ENCODE measurements at places on chromosomes 6 and 20.
A peak's percentile ranks its signal among the peaks of the same experiment; 100 is the strongest.

DNA sequence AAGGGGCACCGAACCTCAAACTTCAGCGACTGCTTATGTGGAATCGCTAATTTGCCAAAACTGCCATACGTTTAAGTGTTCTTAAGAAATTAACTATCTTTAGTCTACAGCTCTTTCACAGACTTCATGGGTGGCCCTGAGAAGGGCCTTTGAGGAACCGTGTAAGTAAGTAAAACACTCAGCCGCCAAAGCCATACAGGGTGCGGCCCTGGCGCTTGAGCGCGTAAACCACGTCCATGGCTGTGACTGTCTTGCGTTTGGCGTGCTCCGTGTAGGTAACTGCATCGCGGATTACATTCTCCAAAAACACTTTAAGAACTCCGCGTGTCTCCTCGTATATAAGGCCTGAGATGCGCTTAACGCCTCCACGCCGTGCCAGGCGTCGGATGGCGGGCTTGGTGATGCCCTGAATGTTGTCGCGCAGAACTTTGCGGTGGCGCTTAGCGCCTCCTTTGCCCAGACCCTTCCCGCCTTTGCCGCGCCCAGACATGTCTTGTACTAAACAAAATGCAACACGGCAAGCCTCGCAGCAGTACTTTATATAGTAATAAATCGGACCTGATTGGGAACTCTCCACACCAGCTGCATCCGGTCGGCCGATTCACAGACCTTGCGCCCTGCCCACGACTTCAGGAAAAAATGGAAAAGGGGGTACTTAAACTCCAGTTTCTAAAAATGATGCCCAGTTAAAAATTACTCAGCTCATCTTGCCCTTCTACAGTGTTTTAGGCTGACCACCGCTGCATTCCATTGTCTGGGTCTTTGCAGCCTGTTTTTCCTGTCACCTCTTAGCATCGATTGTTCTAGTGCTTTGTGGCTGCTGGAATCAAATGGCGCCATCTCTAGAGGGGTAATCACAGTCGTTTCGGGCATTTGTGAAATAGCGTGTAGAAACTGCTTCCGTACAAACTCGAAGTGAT lies 38.9 kb downstream of the OR2B2 start:
- no peak for DNase-seq

- DNase-seq, result no peak
These were observed 74.1 kb downstream of the FAM83B start for GRCh38 chr6:54920628-54921027.

GRCh38 chr6:129014302-129014701 lies 131.4 kb downstream of the LAMA2 start:
- no peak for DNase-seq

DNA sequence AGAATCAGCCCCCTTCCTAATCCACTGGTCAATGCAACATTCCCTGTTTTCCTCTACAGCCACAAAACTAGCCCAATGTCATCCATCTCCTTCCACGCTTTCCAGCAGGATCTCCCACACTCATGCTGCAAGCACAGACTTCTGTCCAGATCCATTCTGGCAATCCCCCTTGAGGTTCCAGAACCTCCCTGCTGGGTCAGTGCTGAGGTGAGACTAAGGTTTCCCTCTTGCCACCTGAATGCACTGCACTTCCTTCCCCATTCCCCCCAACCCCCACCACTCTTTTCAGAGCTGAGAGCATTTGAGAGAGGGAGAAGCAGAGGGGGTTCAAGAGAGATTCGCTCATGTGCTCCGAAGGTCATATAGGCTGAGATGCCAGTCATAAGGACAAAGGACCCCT lies 43.9 kb downstream of the EBF4 start:
- no peak for DNase-seq

DNA sequence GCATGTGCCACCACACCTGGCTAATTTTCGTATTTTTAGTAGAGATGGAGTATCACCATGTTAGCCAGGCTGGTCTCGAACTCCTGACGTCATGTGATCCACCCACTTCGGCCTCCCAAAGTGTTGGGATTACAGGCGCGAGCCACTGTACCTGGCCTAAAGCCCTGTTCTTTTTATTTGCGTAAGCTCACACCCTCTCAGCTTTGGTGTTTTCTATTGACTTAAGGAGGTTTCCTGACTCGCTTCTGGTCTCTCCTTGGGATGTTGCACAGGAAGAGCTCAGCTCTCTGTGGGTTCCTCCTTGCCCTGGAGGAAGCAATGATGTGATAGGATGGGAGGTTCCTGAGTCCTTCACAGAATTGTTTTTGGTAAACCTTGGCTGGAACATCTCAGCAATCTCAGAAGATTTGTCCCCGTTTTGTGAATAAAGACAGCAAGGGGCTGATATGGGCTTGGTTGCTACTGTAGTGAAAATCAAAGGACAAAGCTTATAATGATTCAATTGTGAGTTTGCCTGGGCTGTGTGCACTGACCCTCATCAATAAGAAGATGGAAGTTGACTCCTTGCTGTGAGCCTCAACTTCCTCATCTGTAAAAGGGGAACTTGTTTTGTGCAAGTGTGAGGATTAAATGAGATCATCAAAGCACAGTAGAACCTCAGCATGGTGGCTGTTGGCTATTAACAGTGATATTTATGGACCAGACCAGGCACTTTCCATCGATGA lies 27.0 kb downstream of the TOX2 start:
- DNase-seq, result no peak

- no peak for DNase-seq
These were observed 185.0 kb downstream of the AIG1 start for GRCh38 chr6:143245656-143246055.

GRCh38 chr20:6637160-6637579 lies 130.3 kb upstream of the BMP2 start:
- no peak for DNase-seq

- no peak for DNase-seq
These were observed 595 bp upstream of the SRF start for GRCh38 chr6:43170417-43170930.

GRCh38 chr6:149895833-149896271 lies 2.1 kb downstream of the RAET1E start:
- DNase-seq, result no peak

GRCh38 chr6:31690231-31691077 lies 9.6 kb upstream of the LY6G5C start:
- DNase-seq, result no peak

GRCh38 chr20:22805219-22805618 lies 220.8 kb upstream of the FOXA2 start:
- peak; percentile 24 for DNase-seq

- DNase-seq, result no peak
These were observed 1.0 kb upstream of the VGLL2 start for GRCh38 chr6:117264369-117264691.

GRCh38 chr6:154537511-154538325 lies 27.2 kb upstream of the CNKSR3 start:
- no peak for DNase-seq

- DNase-seq, result no peak
These were observed 13.2 kb downstream of the DSP start for GRCh38 chr6:7554533-7555275.

- DNase-seq, result no peak
These were observed 10.6 kb downstream of the RPS10 start for GRCh38 chr6:34414999-34415858.

DNA sequence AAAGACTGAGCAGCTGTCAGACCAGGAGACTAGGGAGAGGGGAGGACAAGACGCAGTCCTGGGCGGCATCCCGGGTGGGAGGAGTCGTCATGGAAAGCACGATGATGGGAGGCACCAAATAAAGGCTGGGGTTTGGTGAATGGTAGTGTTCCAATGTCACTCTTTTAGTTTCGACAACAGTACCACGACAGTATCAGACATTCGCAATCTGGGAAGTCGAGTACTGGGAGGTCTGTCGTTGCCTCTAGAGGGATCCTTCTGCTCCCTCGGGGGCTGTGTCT lies 32.1 kb downstream of the PSMG4 start:
- DNase-seq, result no peak

DNA sequence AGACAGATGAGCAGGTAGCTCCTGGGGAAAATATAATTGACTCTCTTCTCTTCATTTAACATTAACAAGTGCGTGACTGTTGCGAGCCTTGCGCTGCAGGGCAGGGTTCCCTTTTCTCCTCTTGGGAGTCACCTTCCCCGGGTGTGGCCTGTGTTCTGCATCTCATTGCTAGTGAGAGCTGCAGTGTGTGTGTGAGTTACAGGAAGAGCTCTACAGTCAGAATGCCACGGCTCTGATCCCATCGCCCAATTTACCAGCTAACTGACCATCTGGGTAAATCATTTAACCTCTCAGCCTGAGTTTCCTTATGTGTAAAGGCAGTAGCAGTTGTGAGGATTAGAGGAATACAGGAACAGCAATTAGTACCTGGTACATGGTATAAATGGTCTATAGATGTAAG lies 106.8 kb upstream of the NUP153 start:
- no peak for DNase-seq

DNA sequence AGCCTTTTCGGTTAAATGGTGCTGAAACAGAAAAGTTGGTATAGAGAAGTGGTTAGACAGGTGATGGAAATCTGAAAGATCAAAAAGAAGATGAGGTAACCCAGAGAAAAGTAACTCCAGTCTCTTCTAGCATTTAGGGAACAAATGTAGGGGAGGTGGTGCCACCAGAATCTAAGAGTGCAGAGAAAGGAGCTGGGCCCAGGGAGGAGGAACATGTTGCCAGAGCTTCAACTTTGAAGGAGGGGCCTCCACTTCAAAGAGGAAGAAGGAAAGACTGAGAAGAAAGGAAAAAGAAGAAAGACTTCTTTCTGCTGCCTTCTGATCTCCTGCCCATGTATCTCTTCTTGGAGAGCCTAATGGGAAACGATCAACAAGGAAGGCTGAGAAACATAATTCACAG lies 23.5 kb upstream of the ATRN start:
- no peak for DNase-seq

DNA sequence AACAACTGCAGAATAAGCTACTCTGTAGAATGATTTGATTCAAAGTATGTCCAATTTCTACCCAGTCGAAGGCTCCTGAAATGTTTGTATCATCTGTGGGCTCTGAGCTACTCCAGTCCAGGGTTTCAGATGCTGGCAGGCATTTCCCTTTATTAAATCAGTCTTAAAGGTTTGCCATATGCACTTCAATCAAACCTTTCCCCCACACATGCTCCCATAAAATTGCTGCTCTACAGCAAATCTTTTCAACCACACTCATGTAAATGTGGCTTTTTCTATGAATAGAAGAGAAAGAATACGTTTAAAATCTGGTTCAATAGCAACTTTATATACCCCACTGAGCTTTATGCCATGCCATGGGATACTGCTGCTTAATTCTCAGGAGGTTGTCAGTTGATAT lies 242.4 kb upstream of the MAP3K7 start:
- no peak for DNase-seq

GRCh38 chr6:139539852-139540251 lies 165.4 kb upstream of the CITED2 start:
- peak; percentile 19 for DNase-seq

GRCh38 chr6:39280247-39280731 lies 33.9 kb downstream of the KCNK17 start:
- DNase-seq, result no peak

- DNase-seq, result no peak
These were observed 13.6 kb upstream of the CHD6 start for GRCh38 chr20:41631826-41632225.

DNA sequence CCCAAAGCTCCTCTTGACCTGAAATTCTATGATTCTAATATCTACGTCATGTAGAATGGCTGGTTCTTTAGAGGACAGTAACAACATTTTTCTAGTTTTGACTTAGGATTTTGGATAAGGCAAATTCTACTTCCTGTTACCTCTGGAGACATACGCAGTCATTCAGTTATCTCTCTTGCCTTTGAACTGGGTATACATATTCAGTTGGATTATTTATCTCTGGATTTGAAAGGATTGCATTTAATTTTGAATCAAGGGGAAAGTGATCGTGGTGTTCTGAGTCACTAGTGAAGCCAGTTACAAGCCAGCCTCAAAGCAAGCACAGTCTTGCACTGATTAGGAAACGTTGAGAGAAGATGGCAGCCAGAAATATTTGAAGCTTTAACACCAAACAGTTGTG lies 35.3 kb upstream of the BCAS1 start:
- DNase-seq, result no peak

DNA sequence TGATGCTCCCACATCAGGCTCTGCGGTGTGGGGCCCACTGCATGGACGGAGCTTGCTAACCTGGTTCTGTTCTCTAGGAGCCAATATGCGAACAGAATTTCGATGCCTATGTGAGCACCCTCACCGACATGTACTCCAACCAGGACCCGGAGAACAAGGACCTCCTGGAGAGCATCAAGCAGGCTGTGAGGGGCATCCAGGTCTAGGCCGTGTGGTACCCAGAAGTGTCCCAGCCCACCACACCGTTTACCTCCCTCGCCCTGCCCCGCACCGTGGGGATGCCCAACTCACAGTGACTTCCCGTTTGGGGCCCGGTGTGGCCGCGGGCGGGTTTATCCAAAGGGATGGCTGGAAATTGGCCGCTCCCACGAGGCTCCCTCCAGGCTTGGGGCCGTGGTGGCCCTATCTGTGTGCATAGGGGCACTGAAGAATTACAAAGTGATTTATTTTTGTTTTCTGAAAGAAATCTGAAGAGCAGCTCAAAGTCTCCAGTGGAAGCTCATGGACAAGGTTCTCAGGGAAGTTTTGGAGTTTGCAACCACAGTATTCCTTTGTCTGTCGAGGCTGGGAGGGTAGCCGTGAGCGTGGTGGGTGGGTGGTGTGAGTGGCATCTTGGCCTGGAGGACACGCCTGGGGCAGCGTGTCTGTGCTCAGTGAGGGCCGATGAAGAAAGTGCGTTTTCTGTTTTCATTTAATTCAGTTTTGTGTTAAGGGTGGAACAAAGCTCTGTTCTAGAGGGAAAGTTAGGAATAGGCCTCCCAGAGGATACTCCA lies 15.1 kb upstream of the PCMTD2 start:
- no peak for DNase-seq
